ENCODE measurements at places on chromosomes 4 and X.
A peak's percentile ranks its signal among the peaks of the same experiment; 100 is the strongest.

GRCh38 chrX:132965461-132965860, 7.0 kb upstream of the HS6ST2 start:
- no peak for DNase-seq

- DNase-seq = peak; percentile 22
Measured at GRCh38 chr4:110005461-110006056, 92.9 kb downstream of the EGF start.

GRCh38 chr4:84894621-84895020, 71.9 kb downstream of the WDFY3 start:
- no peak for DNase-seq

- no peak for DNase-seq
Measured at GRCh38 chr4:168361365-168362024, 42.9 kb upstream of the DDX60 start.

GRCh38 chr4:142559986-142560385, 286.1 kb downstream of the INPP4B start:
- no peak for DNase-seq

DNA sequence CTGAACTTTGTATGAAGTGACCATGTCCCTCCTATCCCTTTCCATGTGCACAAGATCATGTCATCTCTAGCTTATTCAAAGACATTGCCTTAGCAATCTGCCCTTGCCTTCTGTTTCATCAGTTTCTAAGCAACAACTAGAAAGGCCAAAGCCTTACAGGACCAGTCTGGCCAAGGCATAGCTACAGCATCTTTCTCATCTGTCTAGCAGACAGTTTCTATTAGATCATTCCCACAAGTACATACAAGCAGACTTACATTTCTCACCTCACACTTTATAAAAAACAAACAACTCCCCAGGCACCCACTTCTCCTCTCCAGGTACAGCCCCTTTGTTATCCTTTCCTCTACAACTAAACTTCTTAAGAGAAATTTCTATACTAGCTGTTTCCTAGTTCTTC, 188.7 kb upstream of the AADAT start:
- no peak for DNase-seq

DNA sequence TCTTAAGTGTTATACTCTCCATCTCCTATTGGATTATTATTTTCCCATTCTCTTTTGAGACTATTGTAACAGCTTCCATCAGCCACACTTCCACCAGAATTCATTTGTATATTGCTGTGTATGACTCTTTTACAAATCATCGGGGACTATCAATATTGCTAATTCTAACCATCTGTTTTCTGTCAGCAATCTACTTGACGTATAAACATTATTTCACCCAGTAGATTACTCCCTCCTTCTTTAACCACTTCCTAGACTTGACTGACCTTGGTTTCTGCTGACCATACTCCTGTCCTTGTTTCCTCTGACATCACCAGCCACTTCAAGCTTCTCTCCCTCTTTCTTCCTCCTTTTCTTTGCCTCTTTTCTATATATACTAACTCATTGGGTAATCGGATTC, 402.9 kb downstream of the PCDH18 start:
- DNase-seq = no peak

DNA sequence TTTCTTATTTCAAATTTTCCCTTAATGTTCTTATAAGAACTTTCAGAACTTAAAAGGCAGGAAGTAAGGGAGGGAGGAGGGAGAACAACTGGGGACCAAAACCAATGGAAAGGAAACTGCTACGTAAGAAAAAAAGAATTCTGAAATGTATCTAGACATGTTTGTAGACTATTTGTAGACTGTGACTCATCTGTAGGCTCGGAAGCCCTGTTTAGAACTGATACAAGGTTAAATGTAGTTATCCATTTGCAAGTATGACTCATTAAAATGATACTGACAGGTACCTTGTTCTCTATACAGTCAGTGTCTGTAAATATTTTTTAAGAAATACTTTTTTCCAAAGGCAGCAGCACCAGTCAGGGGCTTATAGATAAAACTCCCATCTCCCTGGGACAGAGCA, 202.0 kb downstream of the DHX15 start:
- no peak for DNase-seq

All from NCI-H1092 (cell line).